ENCODE measurements at places on chromosomes 6 and 20.
A peak's percentile ranks its signal among the peaks of the same experiment; 100 is the strongest.

DNA sequence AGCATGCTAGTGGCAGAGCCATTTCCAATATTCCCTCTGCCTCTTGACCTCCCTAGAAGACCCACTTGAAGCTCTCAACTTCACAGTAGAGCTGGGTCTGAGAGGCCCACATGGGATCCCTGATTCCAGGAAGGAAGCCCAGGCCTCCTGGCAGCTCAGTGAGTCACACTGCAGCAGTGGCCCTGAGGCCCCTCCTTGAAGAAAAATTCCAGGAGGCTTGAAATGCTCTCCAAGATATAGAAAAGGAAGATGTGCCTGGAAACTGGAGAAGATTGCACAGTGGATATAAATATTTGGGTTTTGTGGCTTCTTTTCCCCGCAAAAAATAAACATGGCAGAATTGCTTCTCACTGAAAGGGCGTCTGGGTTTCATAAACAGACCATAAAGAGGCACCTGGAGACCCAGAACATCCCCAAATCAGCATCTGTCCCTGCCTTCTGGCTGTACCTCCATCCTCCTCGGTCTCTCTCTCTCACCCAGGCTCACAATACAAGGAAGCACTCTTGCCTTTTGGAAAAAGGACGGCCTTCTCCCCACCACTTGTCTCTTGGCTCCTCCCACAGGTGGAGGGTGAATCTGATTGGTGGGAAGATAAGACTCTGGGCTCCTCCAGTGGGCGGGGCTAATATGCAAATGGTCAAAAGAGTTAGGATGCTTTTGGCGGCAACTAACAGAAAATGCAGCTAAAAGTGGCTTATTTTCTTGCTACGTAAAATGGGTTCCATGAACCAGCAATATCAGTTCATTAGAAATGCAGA, 200.0 kb upstream of the SULF2 start:
- DNase-seq = no peak

DNA sequence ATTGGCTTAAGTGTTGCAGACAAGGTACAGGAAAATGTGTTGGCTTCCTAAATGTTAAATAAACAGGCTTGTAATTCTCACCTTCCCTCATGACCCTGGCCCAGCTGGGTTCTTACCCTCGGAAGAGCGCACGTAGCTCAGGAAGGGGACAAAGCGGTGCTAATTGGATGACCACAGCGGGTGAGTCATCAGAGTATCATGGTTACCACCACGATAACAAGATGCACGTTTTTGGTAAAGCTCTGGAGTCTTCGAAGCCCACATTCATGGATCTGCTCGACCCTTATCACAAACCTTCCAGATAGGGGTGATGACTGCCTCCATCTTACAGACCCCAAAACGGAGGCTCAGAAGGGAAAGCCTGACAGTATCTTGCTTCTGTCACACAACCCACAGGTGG, 32.8 kb downstream of the APCDD1L start:
- no peak for DNase-seq

DNA sequence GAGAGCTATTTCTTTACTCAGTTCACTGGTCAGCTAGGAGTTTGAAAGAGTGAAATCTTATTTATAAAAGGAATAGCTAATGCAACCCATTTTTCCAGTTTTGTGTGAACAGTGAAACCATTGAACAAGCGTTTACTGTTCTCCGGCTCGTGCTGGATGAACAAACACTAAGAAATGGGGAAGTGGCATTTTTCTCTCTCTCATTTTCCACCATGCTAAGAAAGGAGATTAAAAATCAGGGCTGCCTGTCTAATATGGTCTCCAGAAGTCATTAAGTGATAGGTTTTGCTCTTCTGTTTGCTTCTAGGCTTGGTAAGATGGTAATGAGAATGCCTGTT, 774 bp upstream of the SFT2D1 start:
- DNase-seq = peak; percentile 12

GRCh38 chr6:135644394-135644793, 146.9 kb upstream of the AHI1 start:
- no peak for DNase-seq

DNA sequence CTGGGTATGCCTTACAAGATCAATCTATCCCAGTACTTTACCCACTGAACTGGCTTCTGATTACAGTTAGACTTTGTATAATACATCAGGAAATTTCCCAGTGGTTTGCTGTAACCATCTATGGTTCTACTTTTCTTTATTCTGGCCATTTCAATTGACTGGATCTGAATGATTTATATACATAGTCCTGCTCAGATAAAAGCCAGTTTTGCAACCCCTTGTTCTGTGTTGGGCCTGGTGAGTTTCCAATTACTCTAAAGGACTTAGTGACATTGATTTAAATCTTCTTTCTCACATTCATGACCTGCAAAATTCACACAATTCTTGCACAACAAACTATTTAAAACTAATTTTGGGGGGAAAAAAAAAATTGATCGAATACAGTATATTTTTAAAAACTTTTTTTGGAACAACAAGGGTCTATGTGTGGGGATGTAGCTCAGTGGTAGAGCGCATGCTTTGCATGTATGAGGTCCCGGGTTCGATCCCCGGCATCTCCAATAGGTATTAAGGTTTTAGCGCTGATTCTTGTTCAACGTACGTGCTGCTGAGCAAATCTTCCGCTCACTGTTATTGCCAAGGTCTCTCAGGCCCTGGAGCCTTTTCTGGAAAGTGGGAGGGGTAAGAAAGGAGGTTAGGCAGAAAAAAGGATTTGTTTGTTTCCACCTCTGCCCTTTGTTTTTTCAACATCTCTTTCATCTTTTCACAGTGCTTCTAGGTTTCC, 117.5 kb downstream of the GPX5 start:
- DNase-seq = no peak

DNA sequence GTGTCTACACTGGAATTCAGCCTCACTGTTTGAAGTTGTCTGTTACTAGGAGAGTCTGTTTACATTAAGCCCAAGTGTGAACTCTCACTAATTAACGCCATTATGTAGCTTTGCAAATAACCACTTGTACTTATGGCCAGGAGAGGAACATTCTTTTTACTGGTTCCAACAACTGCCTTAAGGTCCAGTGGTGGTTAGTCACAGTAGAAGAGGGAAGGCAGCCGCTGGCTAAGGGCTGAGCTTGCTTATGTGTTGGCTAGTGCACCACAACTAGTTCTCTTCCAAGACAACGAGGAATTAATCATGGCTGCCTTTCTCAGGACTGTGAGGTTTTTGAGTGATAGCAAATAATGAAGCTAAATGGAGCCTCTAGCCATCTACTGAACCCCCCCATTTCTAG, 14.9 kb upstream of the SLC22A23 start:
- DNase-seq = no peak

DNA sequence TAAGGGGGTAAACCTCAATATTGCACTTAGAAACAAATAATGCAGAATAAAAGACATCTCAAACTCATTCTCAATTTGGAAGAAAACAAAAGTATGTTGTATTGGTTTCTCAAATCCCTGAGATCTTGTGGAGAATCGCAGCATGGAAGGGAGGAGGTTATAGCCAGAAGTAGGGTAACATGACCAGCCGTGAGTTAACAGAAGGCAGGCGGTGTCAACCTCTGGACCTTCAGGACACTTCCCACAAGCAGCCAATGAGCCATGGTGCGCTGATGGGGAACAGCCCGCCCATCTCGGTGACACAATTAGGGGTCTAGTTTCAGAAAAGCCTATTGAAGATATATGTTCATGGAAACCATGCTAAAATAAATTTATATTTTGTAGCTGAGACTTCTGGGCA, 98.4 kb downstream of the ALDH8A1 start:
- DNase-seq = no peak

GRCh38 chr20:44056010-44056698, 130.8 kb downstream of the JPH2 start:
- DNase-seq = peak; percentile 58

- DNase-seq = no peak
Observed at GRCh38 chr6:9646342-9647070, 768.4 kb downstream of the TFAP2A start.

All from CD4-positive, alpha-beta T cell treated with Interleukin-21 for 1 hour (primary cell).